G401 (cell line): ENCODE measurements at places on chromosomes 5 and 9.

DNA sequence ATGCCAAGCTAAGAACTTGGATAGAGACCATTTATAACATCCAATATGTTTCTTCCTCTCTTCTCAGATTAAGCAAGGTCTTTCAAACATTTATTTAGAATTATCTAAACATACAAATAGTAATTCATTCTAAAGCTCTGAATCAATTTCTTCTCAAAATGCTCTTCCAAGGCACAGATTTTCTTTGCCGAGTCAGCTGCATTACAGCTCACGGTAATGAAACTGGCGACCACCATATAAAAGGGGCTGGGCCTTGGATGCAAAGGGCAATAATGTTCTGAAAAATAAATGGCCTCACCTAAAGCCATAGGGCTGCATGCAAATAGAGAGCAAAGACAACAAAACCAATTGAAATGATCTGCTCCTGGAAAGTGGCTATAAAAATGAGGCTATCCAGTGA is 63.8 kb downstream of the MED27 start:
- no peak for DNase-seq

DNA sequence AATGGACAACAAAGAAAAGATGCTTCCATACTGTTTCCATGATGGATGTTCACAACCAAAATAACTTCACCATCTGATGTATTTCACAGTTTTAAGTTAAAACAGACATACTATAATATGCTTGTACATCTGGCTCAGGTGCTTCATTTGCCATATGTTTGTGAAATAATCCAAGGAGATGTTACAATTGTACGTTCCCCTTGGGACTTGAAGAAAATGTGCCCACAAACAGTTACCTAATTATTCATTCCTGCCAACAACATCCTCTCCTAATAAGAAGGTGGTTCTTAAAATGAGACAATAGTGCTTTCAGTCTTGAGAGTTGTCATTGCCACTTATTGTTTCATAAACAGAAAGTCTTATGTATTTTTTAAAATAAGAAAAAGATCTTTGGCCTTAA is 33.1 kb upstream of the SMARCA2 start:
- no peak for DNase-seq

DNA sequence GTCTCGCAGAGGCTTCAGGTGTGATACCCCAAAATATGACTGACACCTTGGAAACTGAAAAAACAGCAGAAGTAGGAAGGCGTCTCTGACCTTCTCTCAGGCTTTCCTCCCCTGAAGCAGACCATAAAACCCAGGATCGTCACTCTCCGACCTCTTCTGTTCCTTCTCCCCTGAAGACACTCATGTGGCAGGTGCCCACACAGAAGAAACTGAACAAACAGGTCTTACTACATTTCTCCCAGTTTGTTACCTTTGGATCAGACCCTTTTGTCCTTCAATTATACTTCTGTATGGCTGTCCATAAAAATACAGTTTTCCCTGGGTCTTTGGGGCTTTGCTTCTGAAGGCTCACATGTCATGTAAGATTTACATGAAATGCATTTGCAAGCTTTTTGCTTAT is 10.3 kb upstream of the PRUNE2 start:
- no peak for DNase-seq

DNA sequence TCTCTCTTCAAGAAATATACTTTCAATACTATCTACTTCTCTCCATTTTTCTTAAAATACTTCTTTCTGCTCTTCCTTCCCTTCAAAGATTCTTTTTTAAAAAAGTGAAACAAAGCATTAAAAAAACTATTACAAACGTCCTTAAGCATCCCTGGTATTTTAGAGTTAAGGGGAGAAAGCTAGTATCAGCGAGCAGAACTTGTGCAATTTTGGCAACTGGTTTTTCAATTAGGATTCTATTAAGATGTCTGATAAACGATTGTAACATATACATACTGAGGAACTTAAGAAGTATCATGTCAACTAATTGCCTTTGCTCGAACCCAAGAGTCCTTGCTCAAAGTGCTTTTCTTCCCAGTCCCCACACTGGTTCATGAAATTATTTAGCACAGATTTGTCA is 459.2 kb downstream of the BNC2 start:
- DNase-seq: no peak

- no peak for DNase-seq
These were observed 826 bp upstream of the PRDM9 start for GRCh38 chr5:23506329-23507236.

DNA sequence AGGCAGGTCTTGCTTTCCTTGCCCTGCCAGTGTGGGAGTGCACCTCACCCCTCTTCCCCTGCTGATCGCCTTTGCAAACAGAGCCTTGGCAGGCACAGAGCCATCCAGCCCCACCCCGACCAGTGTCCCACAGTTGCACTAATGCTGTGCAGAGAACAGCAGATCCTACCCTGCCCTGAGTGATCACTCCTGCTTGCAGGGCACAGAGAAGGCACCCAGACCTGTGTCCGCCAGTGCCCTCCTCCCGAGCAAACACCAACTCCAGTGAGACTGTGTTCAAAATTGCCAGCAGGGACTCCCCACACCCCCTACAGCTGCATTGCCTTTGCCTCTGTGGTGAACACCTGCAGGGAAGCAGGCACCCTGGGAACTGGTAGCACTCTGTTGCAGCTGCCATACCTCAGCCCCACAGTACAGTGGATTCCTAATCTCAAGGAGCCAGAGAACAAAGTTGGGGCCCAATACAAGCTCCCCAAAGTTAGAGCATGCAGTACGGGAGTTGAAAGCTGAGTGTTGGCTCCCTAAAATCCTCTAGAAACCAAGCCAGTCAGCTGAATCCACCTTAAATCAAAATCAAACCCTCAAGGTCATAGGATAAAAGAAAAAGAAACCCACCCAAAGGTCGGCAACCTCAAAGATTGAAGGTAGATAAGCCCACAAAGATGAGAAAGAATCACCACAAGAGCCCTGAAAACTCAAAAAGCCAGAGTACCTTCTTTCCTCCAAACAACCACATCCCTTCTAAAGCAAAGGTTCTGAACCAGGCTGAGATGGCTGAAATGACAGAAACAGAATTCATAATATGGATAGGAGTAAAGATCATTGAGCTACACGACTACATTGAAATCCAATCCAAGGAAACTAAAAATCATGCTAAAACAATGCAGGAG is 92.9 kb upstream of the PIK3R1 start:
- DNase-seq: no peak

DNA sequence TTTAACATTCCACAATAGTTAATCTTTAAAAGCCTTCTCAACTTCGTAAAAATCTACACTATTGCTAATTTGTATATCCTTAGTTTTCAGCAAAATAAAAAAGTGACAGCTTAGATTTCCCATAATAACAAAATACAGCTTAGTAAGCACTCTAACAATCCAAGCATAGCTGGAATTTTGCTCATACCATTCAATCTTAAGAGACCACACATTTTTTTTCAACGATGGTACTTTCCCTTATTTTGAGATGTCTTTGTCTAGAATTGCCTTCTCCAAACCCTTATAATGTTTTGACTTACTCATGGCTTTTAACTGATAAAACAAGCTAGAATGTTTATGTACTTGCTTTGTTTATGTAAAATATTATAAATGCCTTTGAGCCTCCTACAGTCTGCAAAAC is 65.6 kb downstream of the HOMER1 start:
- no peak for DNase-seq

DNA sequence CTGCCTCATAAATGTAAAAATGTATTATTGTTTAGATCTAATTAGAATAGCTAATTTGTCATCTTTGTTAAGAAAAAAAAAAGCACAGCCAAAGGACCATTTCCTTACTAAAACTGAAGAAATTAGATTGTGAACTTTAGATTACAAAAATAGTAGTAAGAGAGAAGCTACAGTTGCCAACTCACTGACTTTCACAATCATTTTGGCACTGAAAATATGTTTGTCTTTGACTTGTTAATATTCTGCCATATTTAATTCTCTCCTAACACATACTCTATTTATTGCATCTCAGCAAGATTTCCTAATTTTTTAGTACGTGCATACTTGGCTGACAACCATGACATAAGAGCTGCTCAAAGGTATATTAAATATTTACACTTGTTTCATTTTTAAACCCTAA is 297.1 kb downstream of the TUSC1 start:
- no peak for DNase-seq

GRCh38 chr5:96049398-96050272 is 88.0 kb upstream of the ELL2 start:
- DNase-seq: no peak

- peak; percentile 67 for DNase-seq
These were observed 48.8 kb downstream of the KCNIP1 start for GRCh38 chr5:170552621-170553115.

DNA sequence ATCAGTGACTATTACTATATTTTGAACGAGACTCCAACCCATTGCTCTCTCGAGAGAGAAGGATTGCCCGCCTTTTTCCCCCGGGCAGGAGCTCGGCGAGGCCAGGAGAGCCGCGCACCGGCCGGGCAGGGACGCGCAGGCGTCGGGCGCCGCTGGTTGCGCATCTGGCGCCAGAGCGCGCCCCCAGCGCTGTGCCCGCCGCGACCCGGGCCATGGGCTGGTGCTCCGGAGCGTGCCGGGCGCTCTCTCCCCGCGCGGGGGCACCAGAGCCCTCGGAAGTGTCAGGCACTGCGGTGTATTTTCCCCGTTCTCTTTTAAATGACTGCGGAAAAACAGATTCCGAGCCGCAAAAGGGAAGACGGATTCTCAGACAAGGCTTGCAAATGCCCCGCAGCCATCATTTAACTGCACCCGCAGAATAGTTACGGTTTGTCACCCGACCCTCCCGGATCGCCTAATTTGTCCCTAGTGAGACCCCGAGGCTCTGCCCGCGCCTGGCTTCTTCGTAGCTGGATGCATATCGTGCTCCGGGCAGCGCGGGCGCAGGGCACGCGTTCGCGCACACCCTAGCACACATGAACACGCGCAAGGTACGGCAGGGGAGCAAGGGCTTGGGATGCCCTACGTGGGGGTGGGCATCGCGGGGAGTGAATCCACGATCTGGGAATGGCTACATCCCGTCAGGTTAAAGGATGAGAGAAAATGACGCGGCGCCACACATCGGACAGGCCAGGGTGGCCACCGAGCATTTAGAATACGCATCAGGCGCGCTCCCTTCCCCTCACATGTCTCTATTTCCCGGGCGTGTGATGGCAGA is 1.1 kb upstream of the NTRK2 start:
- peak; percentile 85 for DNase-seq

DNA sequence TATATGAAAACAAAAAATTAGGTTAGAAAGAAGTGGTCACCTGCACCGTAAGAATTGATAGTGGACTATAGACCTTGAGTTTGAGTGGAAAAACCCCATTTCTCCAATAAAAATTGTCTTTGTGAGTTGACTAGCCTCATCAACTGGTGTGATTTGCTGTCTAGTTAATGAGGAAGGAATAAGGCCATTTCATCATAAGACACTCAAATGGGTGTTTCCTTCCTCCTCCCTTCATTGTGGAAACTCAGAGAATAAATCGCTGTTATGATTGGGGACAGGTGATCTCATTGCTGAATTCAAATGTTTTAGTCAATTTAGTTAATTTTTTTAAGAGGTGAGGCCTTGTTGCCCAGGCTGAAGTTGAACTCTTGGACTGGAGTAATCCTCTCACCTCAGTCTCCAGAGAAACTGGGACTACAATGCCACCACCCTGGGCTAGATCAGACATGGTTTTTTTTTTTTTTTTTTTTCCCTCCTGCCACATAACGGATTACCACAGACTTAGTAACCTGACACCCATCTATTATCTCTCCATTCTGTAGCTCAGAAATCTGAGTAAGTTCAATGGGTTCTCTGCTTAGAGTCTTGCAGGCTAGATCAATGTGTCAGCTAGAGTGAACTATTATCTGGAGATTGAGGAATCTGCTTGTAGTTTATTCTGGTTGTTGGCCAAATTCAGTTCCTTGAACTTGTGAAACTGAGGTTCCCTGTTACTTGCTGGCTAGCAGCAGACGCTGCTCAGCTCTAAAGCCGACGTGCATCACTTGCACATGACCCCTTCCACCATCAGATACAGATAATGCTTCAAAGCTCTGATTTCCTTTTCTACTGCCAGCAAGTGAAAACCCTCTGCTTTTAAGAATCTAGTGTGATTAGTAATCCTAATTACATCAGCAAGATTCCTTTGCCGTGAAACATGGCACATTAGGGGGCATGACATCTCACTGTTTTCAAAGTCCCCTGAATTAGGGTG is 663.8 kb upstream of the CDH9 start:
- DNase-seq: no peak

DNA sequence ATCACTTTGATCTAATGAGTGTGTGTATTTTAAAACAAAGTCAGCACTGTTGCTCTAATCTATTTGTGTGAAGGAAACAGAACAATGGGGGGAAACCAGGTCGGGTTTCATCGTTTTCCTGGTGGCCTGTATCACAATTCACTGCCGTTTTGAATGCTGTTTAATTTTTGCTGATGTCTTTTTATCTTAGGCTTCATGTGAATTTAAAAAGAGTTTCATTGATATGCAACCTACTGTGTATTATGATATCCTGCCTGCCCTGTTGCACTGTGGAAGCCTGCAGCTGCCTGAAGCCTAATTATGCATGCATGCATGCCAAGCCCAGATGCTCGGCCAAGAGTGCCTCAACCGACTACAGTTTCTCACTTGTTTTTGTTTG is 307.5 kb downstream of the ZNF608 start:
- no peak for DNase-seq

GRCh38 chr9:127185931-127186781 is 63.7 kb upstream of the ANGPTL2 start:
- no peak for DNase-seq

GRCh38 chr9:75639971-75640610 is 250.4 kb upstream of the PCSK5 start:
- DNase-seq: peak; percentile 1

- DNase-seq: no peak
These were observed 32.5 kb downstream of the THBS4 start for GRCh38 chr5:80067531-80068245.

DNA sequence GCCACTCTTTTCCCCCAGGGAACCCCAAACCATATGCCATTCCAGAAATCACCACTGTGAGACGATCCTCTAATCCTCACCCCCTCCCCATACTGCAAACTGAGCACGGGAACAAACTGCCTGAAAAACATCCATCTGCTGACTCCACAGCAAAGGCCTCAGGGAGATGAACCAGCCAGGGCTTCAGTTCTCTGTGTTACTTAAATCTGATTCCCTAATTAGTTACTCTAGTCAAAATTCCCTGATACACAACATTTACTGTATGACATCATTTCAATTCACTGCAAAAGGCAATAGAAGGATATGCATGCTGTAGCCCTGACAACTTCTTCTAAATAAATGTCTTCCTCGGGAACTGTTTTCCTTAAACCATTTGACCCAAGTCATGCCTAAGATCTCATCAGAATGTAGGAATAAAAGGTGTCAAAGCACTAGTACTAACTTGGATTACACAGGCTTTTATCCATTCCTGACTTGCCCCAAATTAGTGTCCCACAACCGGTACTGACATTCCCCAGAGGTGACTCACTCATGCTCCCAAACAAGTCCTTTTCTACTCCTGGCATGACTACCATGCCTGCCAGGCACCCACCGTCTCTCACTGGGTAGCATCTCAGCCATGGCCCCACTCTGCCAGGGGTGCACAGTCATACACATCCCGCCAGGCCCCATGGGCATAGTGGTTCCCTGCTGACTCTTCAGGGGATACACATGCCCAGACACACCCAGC is 35.0 kb downstream of the MTX3 start:
- DNase-seq: no peak
